ENCODE measurements at places on chromosomes 7 and 10. TPM values are rescaled to one million over a fixed set of nuclear protein-coding genes. Genes with fewer than 3 reads are reported as not detected.

DNA sequence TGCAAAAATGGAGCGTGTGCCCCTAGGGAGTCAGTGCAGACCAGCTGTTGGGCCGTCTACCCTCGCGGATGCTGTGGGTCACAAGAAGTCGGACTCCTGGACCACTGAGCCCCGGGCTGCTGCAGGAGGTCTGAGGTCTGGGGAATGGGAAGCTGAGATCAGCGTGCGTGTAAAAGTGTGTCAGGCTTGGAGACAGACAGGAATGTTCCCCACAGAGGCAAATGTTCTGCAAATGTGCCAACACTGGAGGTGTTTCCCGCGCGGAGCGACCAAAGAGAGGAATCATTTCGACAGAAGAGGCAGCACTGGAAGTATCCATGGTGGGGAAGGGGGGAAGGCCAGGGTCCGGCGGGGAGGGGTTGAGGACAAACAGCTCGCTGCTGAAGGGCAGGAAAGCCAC is 643.8 kb upstream of the MGMT start:
- H3K27me3 ChIP-seq: no peaks in the 10 kb centered on the region
- no peaks in the 10 kb centered on the region for H3K4me1 ChIP-seq
- H3K36me3 ChIP-seq: no peaks in the 10 kb centered on the region
- no peak overlapping the region for H3K27ac ChIP-seq

DNA sequence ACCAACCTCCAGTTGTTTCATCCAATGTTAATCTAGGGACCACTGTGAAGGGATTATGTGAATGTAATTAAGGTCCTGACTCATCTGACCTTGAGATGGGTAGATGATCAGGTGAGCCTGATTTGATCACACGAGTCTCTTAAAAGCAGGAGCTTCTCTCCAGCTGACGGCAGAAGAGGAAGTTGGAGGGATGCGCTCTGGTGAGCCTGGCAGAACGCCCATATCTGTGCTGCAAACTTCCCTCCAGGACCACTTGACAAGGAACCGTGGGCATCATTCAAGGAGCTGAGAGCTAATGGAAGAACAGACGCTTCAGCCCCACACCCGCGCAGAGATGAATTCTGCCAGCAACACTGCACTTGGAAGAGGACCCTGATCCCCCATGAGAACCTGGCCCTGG is 642.4 kb downstream of the TNS3 start:
- no peaks in the 10 kb centered on the region for H3K27me3 ChIP-seq
- H3K4me3 ChIP-seq: no peak overlapping the region

GRCh38 chr7:105268056-105268455 is 120.7 kb downstream of the SRPK2 start:
- peak overlapping the region; percentile 12 for H3K27ac ChIP-seq
- no peak for DNase-seq
- peaks cover 37% of the 10 kb centered on the region for H3K4me1 ChIP-seq
- H3K27me3 ChIP-seq: no peaks in the 10 kb centered on the region
- peak overlapping the region; percentile 53 for H3K4me3 ChIP-seq
- H3K36me3 ChIP-seq: no peaks in the 10 kb centered on the region

GRCh38 chr7:130703851-130704250 is 17.5 kb upstream of the TSGA13 start:
- no peak overlapping the region for H3K27ac ChIP-seq
- peaks cover 1% of the 10 kb centered on the region for H3K27me3 ChIP-seq
- DNase-seq: no peak
- H3K36me3 ChIP-seq: no peaks in the 10 kb centered on the region

- no peak for DNase-seq
- H3K4me1 ChIP-seq: no peaks in the 10 kb centered on the region
- no peak overlapping the region for H3K4me3 ChIP-seq
- H3K27ac ChIP-seq: no peak overlapping the region
These were observed 444.9 kb downstream of the ARL4A start for GRCh38 chr7:13132314-13132713.

DNA sequence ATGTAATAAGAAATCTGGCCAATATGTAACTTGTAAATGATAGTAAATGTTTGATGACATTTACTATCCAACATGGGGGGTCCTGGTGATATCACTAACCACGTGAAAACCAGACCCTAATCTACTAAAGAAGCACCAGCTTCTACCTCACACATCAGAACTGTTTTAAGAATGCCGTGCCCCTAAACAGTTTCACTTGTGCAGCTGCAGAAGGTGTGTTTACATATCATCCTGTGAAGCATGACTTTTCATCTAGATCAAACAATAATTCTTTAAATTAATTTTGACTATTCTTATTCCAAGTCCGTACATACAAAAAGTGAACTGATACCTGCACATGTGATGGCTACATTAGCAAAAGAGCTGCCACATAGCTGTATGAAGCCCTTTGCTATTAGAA is 61.0 kb downstream of the STEAP1B start:
- H3K4me3 ChIP-seq: no peak overlapping the region
- no peak for DNase-seq
- H3K4me1 ChIP-seq: no peaks in the 10 kb centered on the region
- H3K36me3 ChIP-seq: no peaks in the 10 kb centered on the region
- H3K27ac ChIP-seq: no peak overlapping the region
- no peaks in the 10 kb centered on the region for H3K27me3 ChIP-seq

- no peak for DNase-seq
- H3K4me3 ChIP-seq: no peak overlapping the region
- H3K4me1 ChIP-seq: no peaks in the 10 kb centered on the region
- no peak overlapping the region for H3K27ac ChIP-seq
- H3K27me3 ChIP-seq: no peaks in the 10 kb centered on the region
These were observed 197.8 kb upstream of the SORCS1 start for GRCh38 chr10:107362306-107362705.

GRCh38 chr7:145655666-145656065 is 460.9 kb upstream of the CNTNAP2 start:
- DNase-seq: no peak
- no peaks in the 10 kb centered on the region for H3K4me1 ChIP-seq
- no peak overlapping the region for H3K27ac ChIP-seq
- no peaks in the 10 kb centered on the region for H3K36me3 ChIP-seq

DNA sequence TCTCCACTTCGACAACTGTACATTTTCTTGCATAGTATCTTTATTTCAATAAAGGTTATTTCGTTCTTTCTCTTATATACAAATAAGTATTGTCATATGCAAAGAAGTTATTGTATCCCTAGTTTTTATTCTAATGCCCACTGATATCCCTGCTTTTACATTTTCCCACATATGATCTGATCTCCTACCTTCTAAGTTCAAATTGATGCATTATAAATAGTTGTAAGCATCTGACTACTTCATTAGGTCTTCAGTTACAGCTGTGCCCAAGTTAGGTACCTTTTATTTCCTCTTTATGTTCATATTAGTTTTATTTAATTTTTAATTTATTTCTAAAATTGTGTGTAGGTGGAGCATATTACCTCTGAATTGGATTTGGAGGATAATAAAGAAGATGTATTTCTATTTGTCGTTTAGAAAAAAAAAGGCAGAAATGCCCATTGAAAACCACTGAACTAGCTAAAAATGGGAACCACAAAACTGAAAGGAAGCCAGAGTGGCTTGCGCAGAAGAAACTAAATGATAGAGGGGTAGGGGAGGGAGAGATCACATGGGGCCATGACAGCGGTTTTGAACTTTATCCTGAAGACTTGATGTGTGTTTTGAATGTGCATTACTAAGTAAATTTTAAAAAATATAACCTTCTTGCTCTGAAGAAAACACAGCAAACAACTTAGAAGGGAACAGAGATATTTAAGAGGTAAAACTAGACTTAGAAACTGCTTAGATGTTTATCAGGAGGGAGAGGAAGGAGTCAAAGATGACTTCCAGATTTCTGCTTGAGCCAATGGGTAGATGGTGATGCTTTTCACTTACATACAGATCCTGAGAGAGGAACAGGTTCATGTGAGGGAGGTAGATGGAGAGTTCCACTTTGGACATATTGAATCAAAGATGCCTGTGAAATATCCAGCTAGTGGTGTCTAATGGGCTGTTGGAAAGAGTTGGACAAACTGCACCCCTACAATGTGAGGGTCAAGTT is 9.3 kb upstream of the ZC3HAV1L start:
- DNase-seq: no peak
- no peaks in the 10 kb centered on the region for H3K27me3 ChIP-seq
- peak overlapping the region; percentile 41 for H3K27ac ChIP-seq
- H3K4me3 ChIP-seq: peak overlapping the region; percentile 13
- peaks cover 30% of the 10 kb centered on the region for H3K36me3 ChIP-seq

DNA sequence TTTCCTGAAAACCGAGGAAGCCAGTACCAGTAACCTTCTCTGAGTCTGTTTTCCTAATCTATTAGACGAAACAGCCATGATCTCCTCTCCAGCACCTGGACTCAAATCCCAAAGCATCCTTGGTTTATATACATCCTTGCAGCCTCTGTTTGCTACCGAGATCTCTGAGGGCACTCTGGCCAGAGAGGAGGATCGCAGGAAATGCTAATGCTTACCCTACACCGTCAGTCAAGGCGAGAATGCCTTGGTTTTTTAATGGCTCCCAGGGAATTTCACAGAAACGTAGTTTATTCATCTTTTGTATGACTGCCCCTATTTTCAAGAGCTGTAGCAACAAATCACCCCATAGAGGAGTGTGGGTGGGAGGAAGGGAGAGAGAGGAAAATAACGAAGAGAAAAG is 91.5 kb upstream of the CALN1 start:
- H3K27me3 ChIP-seq: no peaks in the 10 kb centered on the region
- H3K27ac ChIP-seq: no peak overlapping the region
- no peak overlapping the region for H3K4me3 ChIP-seq
- no peaks in the 10 kb centered on the region for H3K4me1 ChIP-seq

- H3K27ac ChIP-seq: no peak overlapping the region
- H3K4me1 ChIP-seq: no peaks in the 10 kb centered on the region
- no peak overlapping the region for H3K4me3 ChIP-seq
- DNase-seq: no peak
- no peaks in the 10 kb centered on the region for H3K27me3 ChIP-seq
- no peaks in the 10 kb centered on the region for H3K36me3 ChIP-seq
These were observed 11.8 kb downstream of the SLC25A13 start for GRCh38 chr7:96310110-96310509.

DNA sequence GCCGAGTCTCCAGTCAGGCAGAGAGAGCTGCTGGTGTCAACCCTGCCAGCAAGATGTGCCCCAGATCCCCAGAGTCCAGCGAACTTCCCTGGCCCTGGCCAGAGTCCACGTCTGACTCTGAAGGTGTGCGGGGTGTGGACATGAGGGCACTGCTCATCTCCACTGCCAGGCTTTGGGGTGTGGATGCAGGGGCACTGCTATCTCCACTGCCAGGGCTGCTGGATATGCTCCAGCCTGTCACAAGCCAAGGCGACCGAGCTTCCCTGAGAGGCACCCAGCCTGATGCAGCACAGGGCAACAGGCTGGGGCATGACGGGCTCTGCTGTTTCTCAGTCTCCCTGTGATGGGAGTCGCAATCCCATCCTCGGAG is 596.8 kb downstream of the PTPRN2 start:
- no peak for DNase-seq
- no peak overlapping the region for H3K4me3 ChIP-seq
- H3K27me3 ChIP-seq: no peaks in the 10 kb centered on the region
- H3K36me3 ChIP-seq: no peaks in the 10 kb centered on the region

GRCh38 chr7:108114117-108114841 is 15.9 kb downstream of the LAMB4 start:
- H3K27ac ChIP-seq: no peak overlapping the region
- no peak overlapping the region for H3K4me3 ChIP-seq
- no peaks in the 10 kb centered on the region for H3K27me3 ChIP-seq
- no peak for DNase-seq

GRCh38 chr7:149455175-149455950 is 5.5 kb downstream of the ZNF777 start:
- H3K36me3 ChIP-seq: peaks cover 30% of the 10 kb centered on the region
- no peak overlapping the region for H3K4me3 ChIP-seq
- no peak for DNase-seq
- H3K27me3 ChIP-seq: no peaks in the 10 kb centered on the region
- no peak overlapping the region for H3K27ac ChIP-seq

- no peak overlapping the region for H3K4me3 ChIP-seq
- no peak overlapping the region for H3K27ac ChIP-seq
- H3K4me1 ChIP-seq: no peaks in the 10 kb centered on the region
- DNase-seq: no peak
These were observed 178.8 kb downstream of the ARL4A start for GRCh38 chr7:12866207-12866606.

DNA sequence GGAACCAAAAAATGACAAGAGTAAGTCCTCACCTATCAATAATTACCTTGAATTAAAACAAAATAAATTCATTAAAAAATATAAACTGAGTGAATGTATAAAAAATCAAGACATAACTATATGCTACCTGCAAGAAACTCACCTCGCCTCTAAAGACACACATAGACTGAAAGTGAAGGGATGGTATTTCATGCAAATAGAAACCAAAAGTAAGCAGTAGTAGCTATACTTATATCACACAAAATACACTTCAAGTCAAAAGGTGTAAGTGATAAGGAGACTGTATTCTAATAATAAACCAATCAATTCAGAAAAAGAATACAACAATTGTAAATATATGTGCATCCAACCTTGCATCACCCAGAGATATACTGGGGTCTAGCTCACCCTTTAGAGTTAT is 332.6 kb downstream of the SH2D4B start:
- H3K4me1 ChIP-seq: no peaks in the 10 kb centered on the region
- H3K27me3 ChIP-seq: no peaks in the 10 kb centered on the region
- H3K4me3 ChIP-seq: no peak overlapping the region

GRCh38 chr7:116851175-116851574 is 11.2 kb upstream of the CAPZA2 start:
- H3K4me3 ChIP-seq: no peak overlapping the region
- no peak overlapping the region for H3K27ac ChIP-seq
- no peaks in the 10 kb centered on the region for H3K36me3 ChIP-seq
- H3K27me3 ChIP-seq: no peaks in the 10 kb centered on the region

GCK gene
- total RNA-seq: 1.8 TPM

HOXA3 gene
- not detected for total RNA-seq

DPP6 gene
- not detected for total RNA-seq

CYP51A1 gene
- 44.5 TPM for total RNA-seq

PON1 gene
- not detected for total RNA-seq

NXPH1 gene
- not detected for total RNA-seq

MRC1 gene
- 1.4 TPM for total RNA-seq

CPA2 gene
- total RNA-seq: not detected

SPOCK2 gene
- total RNA-seq: 69.2 TPM

SPDYE16 gene
- total RNA-seq: 0.20 TPM

FKBP6 gene
- total RNA-seq: not detected

WEE2 gene
- total RNA-seq: not detected

STN1 gene
- 23.6 TPM for total RNA-seq

SUN3 gene
- not detected for total RNA-seq

Data from CD8-positive, alpha-beta memory T cell (primary cell).